ENCODE measurements at places on chromosomes 12 and 14. TPM values are rescaled to one million over a fixed set of nuclear protein-coding genes. Genes with fewer than 3 reads are reported as not detected.

GRCh38 chr14:57087841-57088240 is 180.9 kb downstream of the EXOC5 start:
- DNase-seq = no peak

Gene OR6C2
- total RNA-seq = not detected

GRCh38 chr14:70988452-70988851 is 81.2 kb downstream of the PCNX1 start:
- DNase-seq = no peak

Gene GABARAPL1
- 142 TPM for total RNA-seq
